Fibroblast of mammary gland (primary cell): ENCODE measurements at places on chromosomes 2 and 18.

DNA sequence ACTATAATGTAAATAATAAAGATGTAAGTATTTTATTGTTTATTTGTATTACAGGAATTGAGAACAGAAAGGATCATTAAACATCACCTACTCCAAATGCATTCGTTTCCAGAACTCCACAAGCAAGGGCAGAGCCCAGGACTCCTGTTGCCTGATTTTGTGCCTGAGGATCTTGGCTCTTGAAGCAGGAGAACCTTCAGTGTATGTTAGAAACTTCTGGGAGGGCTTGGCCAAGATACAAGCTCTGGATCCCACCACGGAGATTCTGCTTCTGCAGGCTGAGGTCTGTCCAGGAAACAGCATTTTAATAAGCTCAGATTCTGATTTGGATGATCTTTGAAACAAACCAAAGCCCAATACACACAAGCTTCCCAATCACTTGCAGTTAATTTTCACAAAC, 142.4 kb upstream of the SOX11 start:
- DNase-seq: no peak

- DNase-seq: no peak
Measured at GRCh38 chr2:6168485-6168884, 476.3 kb downstream of the SOX11 start.

GRCh38 chr18:32284284-32284683, 94.4 kb downstream of the MEP1B start:
- no peak for DNase-seq

DNA sequence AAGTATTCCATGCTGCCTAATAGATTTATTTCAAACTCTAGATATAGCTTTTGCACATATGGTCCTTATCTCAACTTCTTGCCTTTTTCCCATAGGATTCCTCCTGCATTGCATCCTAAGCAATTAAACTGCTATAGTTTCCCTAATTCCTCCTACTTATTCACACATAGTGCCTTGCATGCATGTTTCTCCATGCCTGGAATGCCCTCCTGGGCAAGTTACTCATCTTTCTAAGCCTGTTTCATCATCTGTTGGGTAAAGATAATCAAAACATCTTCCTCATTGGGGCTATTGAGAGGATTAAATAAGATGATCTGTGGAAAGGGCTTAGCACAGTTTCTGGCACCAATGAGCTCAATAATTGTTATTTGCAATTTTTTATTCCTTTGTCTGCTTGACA, 726.5 kb downstream of the SLC4A3 start:
- DNase-seq: peak; percentile 37

- no peak for DNase-seq
Measured at GRCh38 chr18:48893608-48894600, 56.9 kb downstream of the SMAD7 start.

DNA sequence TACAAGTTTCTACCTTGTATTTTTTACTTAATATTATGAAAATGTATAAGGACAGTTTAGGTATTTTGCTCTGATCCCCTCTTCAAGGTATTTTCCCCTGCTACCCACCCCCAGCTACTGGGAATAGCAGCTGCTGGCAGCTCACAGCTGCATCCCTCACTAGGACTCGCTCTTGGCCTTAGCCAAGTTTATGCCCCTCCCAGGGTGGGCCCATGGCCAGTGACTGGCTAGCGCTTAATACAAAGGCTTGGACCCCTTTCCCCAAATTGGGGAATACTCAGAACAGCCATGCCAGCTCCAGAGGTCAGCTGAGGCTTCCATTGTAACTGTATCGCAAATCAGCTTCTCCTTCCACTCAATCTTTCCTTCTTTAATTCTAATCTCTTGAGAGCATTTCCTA, 131.3 kb downstream of the GFPT1 start:
- DNase-seq: no peak

- peak; percentile 53 for DNase-seq
Measured at GRCh38 chr18:59672235-59672711, 24.9 kb downstream of the CCBE1 start.

DNA sequence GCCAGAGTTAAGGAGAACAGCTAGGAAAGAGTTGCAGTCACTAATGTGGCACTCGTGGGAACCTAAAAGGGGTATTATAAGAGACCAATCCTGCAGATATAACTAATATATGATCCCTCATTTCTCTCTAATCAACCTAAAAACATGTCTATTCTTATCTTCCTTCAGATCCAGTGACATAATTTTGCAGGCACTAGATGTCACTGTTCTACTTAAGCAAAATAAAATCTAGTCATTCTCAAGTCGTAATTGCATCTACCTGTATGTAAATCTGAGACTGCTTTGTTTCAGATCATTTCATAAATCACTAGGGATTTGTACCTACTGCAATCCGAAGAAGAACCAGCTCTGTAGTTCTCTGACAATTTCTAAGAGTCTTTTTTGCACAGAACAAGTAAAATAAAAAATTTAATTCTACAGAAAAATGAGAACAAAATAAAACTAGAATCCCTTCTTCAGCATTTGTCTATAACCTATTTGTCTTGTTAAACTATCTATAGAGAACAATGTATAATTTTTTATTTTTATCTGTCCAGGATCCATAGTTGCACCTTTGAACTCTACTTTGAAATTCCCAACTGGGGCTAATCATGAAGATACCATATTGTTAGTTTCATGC, 56.5 kb upstream of the ERBB4 start:
- DNase-seq: peak; percentile 43

DNA sequence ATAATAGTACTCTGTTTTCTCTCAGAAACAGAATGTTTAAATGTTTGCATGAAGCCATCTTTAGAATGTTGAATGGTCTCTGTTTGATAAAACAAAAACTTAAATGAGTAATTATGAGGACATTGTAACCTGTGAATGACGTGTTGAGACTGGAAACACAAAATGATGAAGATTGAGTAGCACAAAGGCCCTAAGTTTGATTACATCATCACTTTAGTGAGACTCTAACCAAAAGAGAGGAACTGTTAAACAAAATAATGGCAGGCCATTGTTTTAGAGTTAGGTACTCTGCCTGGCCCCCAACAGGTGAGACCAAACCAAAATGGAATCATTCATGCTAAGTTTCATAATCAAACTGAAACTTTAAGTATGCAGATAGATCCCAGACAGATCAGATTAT, 1561.7 kb upstream of the SLC39A10 start:
- DNase-seq: no peak

DNA sequence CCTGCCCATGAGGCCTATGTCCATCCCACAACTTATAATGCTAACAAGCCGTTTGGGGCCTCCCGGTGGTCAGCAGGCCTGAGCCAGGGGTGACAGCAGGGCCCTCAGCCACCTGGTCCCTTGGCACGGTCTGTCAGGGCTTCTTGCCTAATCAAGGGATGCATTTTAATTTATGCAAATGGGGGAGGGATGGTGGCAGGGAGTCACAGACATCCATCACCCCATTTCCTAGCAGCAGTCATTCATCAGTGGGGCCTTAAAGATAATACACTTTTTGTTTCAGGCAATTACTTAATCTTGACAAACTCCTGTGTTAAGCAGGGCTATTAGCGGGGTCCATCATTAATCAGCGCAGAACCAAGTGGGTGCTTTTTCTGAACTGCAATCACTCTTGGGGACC, 174.5 kb downstream of the GLI2 start:
- DNase-seq: no peak

DNA sequence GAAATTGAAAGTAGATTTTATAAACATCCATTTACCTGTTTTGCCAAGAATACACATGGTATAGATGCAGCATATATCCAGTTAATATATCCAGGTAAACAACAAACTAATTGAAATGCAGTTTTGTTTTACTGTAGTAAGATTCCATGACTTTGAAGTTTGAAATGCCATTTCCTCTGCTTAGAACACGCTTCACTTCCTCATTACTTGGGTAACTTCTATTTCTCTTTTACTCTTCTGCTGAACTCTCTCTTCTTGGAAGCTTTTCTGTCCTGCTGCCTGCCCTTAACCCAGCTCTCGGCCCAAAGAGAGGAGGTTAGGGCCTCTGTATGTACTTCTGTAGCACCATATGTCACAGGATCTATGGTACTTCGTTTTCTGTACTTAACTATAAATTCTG, 14.1 kb upstream of the IL1RL2 start:
- DNase-seq: no peak

DNA sequence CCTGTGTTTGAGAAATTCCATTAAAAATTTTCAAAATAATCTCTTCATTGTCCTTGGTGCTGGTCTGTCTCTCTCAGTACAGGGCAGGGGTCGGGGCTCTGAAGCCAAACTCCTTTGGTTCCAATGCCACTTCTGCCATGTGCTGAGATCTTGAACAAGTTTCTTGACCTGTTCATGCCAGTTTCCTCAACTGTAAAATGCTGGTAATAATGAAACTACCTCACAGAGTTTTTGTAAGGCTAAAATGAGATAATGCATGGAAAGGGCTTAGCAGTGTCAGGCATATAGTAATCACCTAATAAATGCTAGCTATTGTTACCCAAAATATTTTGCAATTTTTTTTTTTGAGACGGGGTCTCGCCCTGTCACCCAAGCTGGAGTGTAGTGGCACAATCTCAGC, 16.9 kb upstream of the MREG start:
- no peak for DNase-seq

GRCh38 chr2:159226059-159226461, 60.4 kb downstream of the WDSUB1 start:
- DNase-seq: peak; percentile 69

DNA sequence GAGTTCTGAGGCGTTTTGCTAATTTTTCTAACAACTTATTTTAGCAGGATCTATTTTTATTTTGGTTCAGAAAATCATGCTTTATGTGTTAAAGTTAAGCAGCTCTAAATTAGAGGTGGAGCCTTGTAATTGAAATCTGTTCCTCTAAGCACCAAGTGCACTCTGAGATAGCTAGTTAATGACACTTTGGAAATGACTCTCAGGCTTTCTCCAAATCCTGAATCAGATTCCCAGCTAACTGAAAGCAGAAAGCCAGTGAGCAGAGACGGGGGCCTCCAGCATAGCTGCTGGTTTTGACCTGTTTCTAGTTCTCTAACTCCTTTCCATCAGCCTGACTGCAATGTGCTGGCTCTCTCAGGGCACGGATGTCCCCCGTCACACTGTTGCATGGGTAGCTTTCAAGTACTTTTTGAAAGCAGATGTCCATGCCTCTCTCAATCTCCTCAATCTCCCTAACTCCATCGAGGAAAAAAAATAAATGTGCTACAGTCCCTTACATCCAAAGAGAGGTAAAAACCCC, 326.5 kb downstream of the SATB2 start:
- no peak for DNase-seq

DNA sequence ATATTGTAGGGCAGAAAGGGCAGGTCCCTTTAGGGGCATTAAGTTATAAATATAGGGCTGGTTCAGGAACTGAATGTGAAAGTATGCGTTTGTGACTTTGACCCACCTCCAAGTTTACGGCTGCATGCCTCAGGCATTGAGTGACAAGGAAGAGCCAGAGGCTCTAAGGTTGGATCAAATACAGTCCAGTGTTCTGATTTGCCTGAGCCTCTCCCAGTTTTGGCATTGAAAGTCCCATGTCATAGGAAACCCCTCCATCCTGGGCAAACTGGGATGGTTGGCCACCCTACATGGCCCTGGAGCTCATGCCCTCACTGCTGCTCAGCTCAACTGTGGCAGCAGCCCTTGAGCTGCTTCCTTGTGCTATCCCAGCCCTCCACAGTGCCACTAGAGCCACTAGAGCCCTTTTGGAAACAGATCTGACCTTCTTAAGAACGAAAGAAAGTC, 29.9 kb downstream of the HK2 start:
- DNase-seq: no peak

- peak; percentile 3 for DNase-seq
Measured at GRCh38 chr2:86661333-86661732, 37.7 kb upstream of the RNF103 start.

GRCh38 chr2:198883604-198884003, 574.1 kb downstream of the SATB2 start:
- DNase-seq: peak; percentile 19

GRCh38 chr2:75002007-75002406, 43.6 kb downstream of the POLE4 start:
- DNase-seq: no peak

DNA sequence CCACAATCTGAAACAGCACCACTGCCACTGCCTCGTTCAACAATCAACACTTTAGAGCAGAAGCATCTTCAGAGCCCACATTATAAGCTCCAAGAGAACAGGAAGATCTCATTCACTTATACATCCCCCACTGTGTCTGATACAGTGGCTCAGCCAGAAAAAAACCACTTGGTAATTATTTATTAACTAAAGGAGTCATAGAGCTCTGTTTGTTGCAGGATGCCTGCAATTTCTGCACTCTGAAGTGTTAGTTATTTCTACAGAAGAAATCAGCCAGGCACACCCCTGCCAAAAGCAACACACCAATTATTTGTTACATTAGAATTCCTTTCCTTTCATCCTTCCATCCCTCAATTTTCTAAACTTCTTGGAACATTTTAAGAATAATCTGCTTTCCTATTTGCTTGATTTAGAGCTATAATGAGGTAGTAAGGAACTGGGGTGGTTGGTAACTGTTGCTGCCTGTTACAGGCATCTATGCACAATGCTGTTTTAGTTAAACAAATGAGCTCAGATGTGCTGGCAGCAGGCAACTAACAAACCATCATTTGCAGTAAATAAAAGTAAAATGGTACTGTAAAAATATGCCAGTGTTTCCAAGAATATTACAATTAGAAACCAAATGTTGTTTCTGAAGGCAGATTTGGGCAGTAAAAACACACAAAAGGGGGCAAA, 59.9 kb downstream of the DYM start:
- no peak for DNase-seq

- DNase-seq: no peak
Measured at GRCh38 chr2:163808406-163808805, 72.6 kb upstream of the FIGN start.

DNA sequence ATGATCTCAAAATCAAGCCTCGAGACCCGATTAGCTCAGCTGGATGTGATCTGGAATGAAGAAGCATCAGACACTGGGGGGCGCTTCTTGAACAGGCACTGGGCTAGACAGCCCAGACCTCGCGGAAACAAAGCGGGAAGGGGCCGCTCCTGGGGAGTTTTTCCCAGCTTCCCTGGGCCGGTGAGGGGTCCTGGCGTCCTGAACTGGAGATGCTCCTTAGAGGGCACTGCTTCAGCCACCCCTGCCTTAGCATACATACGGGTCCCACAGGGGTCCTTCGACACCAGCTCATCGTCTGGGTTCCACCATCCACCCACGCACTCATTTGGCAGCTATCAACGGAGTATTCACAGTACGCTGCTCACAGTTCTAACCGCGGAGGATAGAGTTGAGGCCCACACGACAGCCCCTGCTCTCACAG, 146.7 kb downstream of the TSN start:
- peak; percentile 70 for DNase-seq

DNA sequence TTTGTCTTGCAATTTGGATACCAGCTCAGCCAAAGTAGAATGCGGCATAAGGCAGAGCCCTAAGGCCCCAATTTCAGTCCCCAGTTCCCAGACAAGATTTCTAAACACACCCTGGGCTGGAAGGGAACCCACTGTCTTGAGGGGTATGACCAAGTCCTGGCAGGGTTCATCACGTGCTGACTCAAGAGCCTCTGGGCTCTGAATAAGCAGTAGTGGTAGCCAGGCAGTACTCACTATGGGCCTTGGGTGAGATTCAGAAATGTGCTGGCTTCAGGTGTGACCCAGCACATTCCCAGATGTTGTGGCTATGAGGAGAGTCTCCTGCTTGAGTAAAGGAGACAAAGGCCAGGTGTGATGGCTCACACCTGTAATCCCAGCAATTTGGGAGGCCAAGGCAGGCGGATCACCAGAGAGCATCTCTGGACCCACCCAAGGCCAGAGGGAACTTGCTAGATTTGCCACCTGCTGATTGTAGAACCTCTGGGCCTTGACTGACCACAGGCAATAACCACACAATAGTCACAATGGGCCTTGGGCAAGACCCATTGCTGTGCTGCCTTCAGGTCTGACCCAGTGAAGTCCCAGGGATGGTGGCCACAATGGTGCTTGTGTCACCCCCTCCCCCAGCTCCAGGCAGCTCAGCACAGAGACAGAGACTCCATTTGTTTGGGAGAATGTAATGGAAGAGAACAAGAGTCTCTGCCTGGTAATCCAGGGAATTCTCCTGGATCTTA, 74.9 kb downstream of the ATL2 start:
- peak; percentile 21 for DNase-seq
